Hindlimb muscle (tissue), 1 donor: ENCODE measurements at places on chromosomes 7 and 10.

DNA sequence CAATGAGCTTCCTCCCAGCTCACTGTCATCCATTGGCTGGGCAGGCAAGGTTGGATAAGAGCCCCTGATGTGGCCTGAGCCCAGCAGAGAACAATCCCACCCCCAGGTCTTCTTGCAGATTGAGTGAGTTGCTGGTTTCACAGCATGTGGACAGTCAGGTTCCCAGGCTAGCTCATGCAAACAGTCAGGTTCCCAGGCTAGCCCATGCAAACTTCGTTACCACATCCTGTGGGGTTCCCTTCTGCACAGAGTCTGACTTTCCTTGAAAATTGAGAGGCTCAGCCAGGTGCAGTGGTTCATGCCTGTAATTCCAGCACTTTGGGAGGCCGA, 67.1 kb downstream of the TMEM130 start:
- no peak for DNase-seq

- no peak for DNase-seq
Measured at GRCh38 chr7:24138343-24138742, 145.6 kb upstream of the NPY start.

DNA sequence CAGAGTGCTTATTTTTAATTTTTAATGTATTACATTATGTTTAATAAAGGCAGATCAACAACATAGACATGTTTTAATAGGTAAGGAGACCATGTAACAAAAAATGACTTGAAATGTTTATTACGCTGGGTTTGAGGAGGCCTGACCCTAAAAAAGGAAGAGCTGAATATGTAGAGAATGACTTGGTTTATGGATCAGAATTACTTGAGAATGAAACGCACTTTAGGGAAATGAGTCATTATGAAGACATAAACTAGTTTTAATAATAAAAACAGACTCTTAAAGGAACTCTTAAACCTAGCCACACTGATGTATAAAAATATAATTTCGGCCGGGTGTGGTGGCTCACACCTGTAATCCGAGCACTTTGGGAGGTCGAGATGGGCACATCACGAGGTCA, 56.5 kb downstream of the CTTNBP2 start:
- DNase-seq = no peak

- no peak for DNase-seq
Measured at GRCh38 chr7:154644366-154644765, 358.6 kb downstream of the PAXIP1 start.

DNA sequence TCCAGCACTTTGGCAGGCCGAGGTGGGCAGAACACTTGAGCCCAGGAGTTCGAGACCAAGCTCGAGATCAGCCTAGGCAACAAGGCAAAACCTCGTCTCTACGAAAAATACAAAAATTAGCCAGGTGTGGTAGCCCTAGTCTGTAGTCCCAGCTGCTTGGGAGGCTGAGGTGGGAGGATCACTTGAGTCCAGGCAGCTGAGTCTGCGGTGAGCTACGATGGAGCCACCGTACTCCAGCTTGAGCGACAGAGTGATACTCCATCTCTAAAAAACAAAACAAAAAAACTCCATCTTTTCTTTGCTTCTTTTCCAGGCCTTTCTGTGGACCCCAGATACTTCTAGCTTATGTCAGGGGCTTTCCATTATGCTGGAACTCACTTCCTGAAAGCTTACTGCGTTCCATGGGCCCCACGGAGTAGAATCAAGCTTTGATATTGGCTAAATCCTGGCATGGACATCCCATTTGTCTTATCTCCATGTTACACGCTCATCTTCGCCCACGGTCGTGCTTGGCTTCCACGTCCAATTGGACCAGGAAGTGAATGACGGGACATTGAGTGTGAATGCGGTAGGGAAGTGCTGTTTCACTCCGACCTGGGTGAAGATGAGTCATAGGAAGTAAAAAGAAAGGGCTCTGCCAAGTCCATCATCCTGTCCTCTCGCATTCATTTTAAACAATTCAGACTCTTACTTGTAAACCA, 45.7 kb downstream of the FAM171A1 start:
- DNase-seq = no peak

- DNase-seq = no peak
Measured at GRCh38 chr10:34732926-34733325, 82.2 kb downstream of the PARD3 start.

- no peak for DNase-seq
Measured at GRCh38 chr7:152108359-152108758, 82.9 kb downstream of the GALNT11 start.

DNA sequence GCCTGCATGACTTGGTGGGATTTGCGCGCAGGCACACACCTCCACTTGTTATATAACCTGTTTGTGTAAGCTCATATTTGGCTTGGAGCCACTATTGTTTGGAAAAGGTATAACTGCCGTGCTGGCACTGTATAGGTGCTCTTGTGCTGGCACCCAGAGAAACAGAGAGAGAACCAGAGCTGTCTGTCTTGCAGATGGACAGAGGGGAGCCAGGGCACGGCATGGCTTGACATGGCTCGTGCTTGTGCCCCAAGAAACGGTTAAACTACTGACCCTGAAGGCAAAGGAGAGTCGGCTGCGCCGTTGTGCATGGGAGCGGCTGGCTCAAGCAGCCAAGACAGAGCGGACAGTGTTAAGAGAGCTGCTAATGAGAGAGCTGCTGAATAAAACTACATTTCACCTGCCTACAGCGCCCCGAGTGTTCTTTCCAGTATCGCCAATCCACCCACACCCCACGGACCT, 23.2 kb downstream of the RAPGEF5 start:
- DNase-seq = no peak

DNA sequence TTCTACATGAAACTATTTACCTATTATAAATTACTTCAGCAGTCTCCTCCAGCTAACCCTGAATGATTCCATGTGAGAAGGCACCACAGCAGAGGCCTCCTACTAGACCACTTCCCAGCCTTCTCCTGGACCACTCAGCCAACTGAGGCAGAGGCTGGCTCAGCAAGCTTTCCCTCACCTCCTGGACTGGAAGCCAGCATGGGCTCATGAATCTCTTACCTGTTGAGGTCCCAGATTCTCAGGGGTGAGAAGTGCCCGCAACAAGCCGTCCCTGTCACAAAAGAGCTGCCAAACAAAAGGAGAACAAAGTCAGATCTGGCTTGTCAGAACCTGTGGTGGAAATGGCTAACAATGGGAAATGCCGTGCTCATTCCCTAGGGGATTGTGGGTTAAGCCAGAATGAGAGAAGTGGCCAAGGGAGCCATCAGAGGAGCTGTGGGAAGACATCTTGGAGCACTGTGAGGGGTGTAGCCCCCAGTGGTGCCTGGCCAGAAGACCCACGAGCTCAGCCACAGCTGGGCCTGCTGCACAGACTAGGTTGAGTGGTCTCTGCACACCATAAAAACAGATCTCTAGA, 36.5 kb downstream of the DPCD start:
- DNase-seq = no peak

- no peak for DNase-seq
Measured at GRCh38 chr10:72794260-72794659, 99.3 kb upstream of the OIT3 start.

DNA sequence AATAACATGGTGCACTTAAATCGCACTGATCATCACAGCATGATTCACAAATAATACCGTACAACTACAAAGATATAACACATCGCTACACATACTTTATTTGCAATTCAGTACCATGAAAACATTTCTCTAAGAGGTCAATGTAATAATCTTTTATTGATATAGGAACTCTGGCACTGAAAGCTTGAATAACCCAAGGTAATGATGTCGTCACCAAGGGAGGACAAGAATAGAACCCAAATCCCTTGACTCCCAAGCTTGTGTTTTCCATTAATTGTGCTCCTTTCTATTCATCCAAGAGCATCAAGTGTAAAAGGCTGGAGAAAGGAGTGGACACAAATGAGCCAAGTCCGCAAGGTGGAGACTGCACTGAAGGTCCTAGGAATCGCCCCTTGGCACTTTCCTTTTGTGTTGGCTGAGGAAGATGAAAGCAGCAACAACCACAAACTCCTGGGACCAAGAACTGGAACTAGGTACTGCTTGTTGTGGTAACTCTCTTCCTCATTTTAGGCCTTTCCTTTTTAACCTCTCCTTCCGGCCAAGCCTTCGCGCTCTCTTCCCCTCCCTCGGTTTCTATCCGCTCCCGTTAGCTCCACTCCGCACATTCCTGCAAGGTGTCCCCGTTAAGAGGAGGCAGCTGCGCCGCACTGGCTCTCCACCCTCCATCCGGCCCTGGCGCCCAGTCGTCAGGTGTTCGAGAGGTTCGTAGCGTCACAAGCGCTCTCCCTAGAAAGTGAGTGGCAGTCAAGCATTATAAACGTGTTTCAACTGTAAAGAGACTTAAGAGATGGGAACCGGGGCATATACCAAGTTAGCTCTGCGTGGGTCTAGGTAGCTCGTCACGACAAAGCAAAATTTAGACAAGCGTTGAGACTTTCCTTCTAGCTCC, 1.0 kb upstream of the CBLL1 start:
- no peak for DNase-seq

DNA sequence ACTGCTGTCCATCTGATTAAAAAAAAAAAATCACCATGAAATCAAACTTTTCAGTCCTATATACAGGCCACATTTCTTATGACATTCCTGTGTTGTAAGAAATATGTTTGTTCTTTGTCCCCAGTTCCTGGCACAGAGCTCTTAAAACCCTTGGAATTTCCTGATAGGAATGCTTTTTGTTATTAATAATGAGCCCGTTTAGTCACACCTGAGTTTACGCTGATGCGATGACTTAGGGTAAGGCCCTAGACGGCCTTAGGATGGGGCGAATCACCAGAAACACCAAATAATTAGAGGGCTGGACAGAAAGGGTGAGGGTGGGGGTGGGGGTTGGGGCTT, 17.5 kb downstream of the TSPAN15 start:
- DNase-seq = no peak

DNA sequence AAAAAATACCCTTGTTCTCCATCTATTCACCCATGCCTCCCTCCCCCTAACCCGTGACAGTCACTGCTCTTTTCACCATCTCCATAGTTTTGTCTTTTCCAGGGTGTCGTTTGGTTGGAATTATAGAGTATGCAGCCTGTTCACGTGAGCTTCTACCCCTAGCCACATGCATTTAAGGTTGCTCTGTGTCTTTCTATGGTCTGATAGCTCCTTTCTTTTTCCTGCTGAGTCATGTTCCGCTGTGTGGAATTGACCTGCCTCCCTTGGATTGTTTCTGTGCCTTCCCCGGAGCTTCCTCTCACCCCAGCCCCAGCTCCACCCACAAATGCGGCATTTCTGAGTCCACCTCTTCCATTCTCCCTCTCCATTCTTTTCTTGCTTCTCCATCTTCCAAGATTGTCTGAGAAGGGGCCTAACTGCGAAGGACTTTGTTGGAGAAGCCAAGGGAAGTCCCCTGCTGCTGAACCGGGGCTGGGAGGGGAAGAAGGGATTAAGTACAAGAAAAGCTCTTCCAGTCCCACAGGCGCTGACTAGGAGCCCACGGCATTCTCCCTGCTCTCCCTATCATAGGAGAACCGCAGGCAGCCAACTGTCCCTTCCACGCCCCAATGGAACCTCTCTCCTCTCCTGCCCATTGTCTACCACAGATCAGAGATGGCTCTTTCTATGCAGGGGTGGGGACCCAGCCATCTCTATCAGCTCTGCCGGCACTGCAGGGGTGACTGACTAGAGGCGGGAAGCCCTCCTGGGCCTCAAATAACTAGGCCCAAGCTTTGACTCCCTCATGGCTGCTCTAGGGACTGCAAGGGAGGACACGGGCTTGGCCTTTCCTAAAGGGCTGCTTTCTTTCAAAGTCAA, 87.5 kb upstream of the ANLN start:
- DNase-seq = no peak
